CMK (cell line): ENCODE measurements at places on chromosomes 1 and 21.

- no peak for DNase-seq
These were observed 17.9 kb downstream of the DBT start for GRCh38 chr1:100231721-100232120.

DNA sequence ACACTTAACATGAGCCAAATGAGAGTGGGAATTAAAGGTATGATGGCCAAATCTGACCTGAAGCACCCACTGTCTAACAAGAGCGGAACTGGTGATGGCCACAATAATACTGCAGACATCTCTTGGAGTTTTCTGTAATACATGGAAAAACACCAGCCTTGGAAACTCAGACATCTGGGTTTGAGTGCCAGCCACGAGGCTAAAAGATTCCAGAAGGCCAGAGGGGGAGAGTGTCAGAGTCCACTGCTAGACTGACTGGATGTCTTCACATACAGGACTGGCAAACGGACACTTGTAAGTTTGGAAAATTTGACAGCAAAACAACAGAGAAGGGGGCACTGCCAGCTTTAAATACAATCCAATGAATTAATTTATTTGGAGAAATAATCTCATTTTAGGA lies 175.1 kb downstream of the ADSS2 start:
- no peak for DNase-seq

GRCh38 chr1:161092621-161093028 lies 3.3 kb upstream of the NECTIN4 start:
- no peak for DNase-seq

DNA sequence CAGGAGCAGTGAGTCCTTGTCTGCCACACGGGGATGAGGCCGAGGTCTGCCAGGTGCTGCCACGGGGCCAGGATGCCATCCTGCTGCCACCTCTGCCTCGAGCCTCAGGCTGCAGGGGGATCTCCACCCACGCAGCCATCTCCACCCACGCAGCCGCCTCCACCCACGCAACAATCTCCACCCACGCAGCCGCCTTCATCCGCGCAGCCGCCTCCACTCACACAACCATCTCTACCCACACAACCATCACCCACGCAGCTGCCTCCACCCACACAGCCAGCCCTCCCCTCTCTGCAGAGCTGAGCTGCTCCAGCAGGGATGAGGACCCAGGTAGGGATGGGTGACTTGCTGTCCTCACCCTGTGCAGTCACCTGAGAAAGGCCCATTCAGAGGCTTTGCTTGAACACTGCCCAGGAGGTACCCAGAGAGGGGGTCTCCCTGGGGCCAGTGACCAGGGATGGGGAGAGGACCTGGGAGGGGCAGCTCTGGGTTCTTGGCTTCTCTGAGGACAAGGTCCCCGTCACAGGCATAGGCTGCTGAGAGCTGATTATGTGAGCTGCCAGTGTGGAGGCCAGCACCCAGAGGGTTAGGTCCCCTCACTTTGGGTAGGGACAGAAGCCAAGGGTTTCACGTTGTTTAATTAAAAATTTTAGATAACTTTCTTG lies 46.6 kb upstream of the TTC34 start:
- DNase-seq = no peak

DNA sequence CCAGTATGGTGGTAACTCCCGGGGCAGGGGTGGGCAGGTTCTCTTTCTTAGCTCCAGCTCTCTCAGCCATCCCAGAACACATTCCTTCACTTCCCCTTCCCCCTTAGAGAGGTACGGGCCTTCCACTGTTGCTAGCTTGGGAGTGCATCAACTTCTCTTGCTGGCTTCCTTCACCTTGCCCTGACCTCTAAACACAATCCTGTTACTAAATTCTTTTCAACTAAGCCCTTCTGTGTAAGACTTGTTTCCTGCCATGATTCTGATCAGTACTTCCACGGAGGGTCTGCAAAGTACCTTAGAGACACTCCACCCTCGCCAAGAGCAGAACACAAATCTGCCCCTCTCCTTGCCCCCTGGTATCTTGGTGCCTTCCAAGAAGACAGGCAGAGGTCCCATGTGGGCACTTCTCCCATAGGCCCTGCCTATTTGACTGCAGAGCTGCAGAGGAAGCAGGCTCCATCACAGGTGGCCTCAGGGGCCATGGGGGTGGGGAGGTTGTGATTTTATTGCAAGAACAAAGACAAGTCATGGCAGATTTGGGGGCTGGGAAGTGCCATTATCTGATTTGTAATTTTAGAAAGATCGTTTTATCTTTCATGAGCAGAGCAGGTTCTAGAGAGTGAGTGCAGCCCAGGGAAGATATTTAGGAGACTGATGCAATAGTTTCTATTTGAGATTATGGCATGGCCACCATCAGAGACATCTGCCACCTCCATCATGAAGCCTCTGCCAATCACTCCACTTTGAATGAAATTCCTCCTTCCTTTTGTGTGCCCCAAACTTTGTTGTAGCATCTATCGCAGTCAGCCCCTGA lies 182.5 kb upstream of the JUN start:
- no peak for DNase-seq

DNA sequence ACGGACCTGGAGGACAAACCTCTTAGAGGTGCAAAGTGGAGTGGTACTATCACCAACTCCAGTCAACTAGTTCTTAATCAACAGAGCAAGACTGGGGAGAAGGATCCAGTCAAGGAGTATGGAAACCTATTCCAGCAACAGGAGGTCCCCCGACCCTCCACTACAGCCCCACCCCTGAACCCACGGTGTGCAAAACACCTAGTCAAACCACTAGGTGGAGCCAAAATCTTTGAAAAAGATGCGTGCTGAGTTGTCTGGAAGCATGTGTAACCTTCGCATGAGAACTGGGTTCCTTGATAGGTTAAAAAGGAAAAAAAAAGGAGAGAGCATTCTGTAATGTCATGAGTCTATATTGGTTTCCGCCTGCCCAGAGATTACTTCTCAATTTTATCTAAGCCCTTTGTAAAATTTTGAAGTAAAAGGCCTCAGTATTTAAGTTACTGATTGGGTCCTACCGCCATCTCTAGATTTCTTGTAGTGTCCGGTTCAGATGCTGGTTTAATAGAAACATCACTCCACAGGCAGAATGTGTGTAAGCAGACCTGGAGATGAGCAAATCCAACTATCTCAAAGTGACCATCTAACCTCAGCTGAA lies 81.9 kb upstream of the HAO2 start:
- DNase-seq = no peak

DNA sequence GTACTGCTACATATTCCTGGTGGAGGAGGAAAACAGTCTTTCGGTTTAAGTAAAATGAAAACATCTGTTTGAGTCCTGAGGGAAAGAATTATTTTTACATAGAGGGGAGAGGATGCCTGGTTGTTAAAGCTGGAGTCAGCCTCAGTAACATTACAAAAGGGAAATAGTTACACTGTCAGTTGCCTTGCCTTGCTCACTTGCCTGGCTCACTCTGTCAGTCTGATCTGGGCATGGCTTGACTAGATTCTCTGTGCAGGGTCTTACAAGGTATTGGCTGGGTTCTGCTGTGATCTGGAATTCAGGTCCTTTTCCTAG lies 8.4 kb upstream of the UBE2U start:
- DNase-seq = no peak

DNA sequence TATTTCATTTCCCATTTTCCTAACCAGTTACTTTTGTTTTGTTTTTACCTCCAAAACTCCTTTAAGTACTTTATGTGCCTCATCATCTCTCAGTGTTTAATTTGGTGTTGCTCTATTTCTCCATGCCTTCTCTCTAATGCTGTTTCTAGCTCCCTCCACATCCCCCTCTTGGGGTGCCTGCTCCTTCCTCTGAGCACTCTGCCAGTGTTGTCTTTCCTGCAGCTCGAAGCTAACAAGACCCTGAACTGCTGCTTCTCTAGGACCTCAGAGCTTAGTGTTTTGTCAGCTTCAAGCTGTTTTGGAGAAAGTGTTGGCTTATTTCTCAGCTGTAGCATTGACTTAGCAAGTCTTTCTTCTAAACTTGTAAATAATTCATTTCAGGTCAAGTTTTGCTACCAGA lies 290.6 kb downstream of the DPYD start:
- no peak for DNase-seq

GRCh38 chr1:34787461-34788420 lies 5.1 kb upstream of the GJA4 start:
- peak; percentile 62 for DNase-seq

DNA sequence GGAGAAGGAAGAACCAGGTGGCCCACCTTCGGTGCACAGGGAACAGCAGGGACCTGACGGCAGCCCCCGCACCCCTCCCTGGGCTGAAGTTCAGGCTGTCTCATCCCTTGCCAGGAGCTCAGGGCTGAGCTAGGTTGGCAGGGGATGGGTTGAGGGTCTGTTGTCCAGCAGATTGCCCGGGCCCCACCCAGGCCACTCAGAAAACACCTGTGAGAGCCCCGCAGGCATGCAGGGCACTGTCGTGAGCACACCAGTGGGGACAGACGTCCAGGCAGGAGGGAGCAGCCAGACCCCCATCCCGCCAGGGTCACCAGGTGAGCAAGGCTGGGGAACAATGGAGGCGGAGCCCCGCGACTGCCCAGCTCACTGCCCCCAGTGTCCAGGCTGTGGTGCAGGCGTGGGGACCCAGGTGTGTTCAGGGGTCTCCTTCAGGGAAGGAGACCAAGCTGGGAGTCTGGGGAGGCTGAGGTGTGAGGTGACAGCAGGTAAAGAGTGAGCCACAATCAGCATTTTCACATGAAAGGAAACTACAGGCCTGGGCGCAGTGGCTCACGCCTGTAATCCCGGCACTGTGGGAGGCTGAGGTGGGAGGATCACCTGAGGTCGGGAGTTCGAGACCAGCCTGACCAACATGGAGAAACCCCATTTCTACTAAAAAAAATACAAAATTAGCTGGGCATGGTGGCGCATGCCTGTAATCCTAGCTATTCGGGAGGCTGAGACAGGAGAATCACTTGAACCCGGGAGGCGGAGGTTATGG lies 9.4 kb upstream of the SAMD11 start:
- no peak for DNase-seq

DNA sequence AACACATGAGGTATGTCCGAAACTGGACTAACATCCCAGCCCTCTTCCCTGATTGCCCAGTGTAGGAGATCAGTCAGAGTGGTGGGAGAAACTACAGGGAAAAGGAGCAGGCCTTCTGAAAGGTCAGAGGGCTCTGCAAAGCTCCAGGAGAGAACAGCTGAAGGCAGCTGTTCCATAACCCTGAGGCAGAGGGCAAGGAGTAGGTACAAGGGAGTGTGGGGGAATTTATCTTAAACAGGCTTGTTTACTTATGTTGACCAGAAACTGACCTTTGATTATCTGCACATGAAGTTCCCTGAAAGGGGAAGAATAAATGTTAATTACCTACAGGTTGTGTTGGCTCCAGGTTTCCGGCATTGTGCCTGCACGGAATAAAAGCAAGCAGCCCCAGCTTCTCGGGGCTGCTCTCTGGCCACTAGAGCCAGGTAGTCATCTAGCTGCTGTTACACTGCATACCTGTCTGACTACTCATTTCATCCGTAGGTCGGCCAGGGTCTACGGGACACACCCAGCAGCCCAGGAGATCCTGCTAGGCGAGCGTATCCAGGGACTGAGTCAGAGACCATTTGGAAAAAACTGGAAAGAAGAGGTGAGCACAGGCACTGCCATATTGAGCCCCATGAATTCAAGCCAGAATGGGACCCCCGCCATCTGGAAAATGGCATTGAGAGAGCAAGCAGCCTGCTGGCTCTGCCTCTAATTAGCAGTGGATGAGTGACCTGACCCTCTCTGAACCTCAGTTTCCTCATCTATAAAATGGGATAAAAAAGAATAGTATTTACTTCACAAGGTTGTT lies 14.9 kb upstream of the PAQR7 start:
- DNase-seq = no peak

DNA sequence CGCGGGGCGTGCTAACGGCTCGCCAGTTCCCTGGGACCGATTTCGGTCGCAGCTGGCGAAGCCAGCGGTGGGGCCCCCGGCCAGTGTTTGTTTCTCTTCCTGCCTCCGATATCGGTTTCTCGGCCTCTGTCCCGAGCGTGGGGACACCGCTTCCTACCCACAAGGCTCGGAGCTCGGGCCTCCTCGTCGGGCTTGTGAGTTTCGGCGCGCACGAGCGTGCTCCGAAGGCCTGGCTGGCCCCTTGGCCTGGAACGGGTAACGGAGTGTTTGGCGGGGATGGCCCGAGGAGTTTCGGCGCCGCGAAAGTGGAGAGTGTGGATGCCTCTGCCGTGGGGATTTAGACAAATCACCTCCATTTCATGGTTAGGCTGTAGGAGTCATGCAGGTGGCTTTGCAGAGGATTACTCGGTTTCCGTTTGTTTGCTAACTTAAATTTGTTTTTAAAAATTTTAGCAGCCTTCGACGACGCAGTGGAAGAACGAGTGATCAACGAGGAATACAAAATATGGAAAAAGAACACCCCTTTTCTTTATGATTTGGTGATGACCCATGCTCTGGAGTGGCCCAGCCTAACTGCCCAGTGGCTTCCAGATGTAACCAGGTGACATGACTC lies 559 bp downstream of the RBBP4 start:
- no peak for DNase-seq

DNA sequence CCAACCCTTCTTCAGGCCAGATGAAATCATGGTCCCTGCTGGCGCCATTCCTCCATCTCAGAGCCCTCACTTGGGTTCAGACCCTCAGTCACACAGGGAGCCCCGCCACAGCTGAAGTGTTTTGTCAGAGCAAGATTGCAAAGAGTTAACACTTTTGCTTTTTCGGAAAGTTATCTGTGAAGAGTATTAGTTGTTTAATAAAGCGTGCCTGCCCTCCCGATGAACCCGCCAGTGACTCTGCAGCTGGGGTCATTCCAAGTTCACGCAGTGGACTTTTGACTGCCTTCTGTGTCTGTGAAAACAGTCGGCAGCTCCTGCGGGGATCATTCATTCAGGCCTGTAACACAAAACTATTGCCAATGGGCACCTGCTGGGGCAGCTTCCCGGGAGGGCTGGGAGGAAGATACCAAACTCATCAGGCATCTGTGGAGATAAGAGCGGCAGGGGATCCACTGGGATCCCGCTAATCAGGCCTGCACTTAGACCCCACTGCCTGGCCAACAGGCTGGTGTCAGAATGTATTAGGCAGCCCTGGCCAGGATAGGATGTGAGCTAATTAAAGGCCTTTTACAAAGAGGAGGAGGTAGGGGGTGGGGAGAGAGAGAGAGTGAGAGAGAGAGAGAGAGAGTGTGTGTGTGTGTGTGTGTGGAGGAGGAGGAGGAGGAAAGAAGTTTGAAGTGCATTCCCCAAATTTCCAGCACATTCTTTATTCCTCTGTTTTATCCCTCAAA lies 184.5 kb downstream of the DHRS3 start:
- no peak for DNase-seq

GRCh38 chr1:17861685-17862084 lies 106.6 kb downstream of the ACTL8 start:
- no peak for DNase-seq

DNA sequence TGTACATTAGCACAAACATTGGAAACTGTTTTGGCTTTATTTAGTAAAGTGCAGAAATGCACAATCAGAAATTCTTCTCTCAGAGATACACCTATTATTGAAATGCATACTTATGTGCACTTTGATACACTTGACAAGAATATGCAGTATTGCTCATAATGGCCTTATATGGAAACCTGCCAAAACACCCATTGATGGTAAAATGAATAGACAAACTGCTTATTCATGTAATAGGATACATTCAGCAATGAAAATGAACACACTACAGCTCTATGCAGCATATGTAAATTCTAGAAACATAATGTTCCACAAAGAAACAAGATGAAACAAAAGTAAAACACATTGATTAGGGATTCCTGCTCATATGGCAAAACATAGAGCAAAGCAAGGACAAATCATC lies 223.9 kb downstream of the S1PR1 start:
- DNase-seq = no peak
